ENCODE measurements at places on chromosomes 4 and X.

GRCh38 chr4:152257601-152258066, 278.3 kb downstream of the FBXW7 start:
- DNase-seq: no peak

DNA sequence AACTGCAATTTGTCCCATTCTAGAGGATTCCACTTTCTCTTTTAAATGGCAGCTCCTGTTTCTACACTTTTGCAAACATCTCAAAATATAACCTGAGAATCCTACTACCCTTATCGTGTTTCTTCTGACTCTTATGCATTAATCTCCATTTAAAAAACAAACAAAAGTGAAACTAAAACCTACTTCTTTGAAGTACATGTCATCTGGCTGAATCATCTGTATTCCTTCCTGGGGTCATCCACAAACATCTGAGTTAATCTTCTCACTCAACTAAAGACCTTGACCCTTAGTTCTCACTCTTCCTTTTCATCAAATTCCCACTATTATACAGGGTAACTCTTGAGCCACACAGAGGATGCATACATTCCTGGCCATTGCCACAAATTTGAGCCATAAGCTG, 584.8 kb downstream of the PPARGC1A start:
- no peak for DNase-seq

- DNase-seq: no peak
Observed at GRCh38 chr4:100106982-100107381, 83.3 kb downstream of the DDIT4L start.

- DNase-seq: no peak
Observed at GRCh38 chr4:80576796-80577195, 241.3 kb downstream of the CFAP299 start.

DNA sequence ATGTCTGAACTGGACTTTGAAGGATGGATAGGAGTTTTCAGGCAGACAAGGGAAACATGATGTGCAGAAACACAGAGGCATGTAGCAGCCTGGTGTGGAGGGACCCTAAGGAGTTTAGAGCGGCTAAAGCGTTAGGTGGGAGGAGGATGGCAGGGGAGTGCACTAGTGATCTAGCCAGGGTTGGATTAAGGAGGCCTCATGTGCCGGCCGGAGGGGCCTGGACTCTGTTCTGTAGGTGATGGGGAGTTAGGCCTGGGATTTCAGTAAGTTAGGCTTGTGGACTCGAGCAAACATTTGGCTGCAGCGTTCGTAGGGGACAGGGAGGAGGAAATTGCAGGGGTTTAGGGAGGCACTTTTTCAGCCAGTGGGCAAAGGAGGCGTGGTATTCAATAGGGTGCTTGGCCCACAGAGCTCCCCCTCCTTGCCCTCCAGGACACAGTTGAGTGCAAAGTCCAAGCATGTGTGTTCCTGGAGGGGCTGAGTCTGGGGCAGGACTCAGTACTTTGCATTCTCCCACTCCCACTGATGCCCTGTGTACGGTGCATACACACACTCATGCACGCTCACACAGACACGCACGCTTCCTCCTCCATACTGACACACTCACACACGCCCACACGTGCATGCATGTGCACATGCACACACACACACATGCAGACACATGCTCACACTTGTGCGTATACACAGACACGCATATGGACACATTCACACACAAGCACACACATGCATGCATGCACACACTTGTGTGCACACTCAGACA, 18.6 kb downstream of the PSAPL1 start:
- no peak for DNase-seq

DNA sequence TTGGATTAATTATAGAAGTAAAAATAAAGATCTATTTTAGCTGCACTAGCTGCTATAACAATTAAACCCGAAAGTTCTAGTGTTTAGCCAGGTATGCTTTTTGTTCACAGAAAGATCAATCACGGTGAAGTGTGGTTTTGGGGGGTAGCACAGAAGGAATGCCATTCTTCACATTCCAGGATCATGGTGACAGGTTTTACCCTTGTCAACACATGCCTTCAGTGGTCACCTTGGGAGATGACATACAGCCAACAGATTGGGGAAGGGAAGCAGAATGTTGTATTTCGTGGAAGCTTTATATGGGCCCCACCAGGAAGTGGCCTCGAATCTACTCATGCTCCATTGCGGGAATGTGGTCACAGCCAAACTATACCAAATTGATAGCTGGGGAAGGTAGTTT, 753.6 kb downstream of the RAPGEF2 start:
- no peak for DNase-seq

- no peak for DNase-seq
Observed at GRCh38 chr4:75135068-75135825, 202.3 kb downstream of the PARM1 start.

DNA sequence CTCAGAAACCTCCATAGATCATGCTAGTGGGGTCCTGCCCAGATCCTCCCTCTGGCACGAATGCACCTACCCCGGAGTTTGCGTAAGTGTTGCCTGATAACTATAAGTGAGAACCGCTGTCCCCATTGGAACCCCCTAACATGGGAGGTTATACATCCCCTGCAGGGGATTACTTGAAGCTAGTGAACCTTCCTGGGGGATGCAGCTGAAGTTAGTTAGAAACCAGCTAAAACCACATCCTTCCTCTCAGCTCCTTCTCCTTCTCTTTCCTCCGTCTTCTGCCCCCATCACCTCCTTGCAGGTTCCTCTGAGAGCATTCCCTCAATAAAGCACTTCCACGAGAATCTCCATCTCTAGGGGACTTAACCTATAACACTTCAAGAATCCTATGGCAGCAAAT, 95.0 kb downstream of the ZNF827 start:
- no peak for DNase-seq

GRCh38 chrX:150870487-150871340, 27.8 kb downstream of the CD99L2 start:
- no peak for DNase-seq

- DNase-seq: no peak
Observed at GRCh38 chr4:129387666-129388065, 291.7 kb downstream of the C4orf33 start.

- no peak for DNase-seq
Observed at GRCh38 chr4:40908297-40908696, 158.5 kb downstream of the NSUN7 start.

DNA sequence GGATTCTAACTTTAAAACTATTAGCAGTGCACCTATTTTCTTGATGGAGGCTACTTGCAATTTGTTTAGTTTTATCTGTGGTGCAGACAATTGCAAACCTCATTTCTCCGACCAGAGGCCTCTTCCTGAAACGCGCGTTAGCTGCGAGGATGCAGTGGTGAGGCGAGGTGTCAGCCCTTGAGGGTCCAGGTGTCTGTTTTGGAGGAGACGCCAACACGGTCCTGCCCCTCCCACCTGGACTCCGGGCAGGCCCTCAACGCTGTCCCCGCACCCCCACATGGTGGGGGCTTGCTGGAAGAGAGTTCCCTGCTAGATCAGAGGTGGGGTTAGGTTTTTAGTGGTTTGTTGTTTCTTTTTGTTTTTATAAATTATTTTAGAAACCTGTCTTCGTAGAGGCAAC, 34.4 kb downstream of the PCGF3 start:
- no peak for DNase-seq

GRCh38 chr4:3221184-3221494, 27.8 kb upstream of the MSANTD1 start:
- DNase-seq: no peak

- no peak for DNase-seq
Observed at GRCh38 chrX:65690057-65690855, 22.8 kb downstream of the MSN start.

DNA sequence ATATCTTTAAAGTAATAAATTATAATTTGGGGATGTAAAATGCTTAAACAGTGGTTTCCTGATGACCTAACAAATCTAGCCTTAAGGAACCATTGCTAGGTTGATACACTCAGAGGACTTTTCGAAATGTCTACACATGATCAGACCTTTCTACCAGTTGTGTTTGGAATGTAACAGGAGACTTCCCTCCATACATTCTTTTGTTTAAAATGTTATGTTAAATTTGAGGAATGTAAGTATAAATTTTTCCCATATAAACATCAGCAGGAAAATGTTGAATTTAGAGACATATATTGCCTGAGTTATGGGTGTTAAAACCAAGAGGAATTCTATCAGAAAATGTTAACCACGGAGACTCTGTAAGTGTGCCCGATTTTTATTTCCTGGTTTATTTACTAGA, 190.6 kb upstream of the SPRY1 start:
- no peak for DNase-seq

DNA sequence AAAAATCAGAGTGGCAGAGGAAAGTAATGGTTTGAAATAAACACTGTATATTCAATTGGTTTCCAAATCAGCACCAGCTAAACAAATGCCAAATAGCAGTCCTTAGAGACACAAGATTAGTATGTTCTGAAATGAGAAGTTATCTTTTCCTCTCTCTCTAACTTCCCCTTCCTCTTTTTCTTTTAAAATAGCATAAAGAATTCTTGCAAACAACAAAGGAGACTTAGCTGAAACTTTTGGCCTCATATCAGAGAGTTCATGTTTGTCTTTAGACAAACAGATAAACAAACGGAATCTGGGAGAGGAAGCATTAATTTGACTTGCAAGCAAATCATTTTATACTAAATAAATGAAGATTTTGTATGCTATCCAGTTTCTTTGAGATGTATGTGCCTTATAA, 399.0 kb downstream of the GBA3 start:
- DNase-seq: no peak

- no peak for DNase-seq
Observed at GRCh38 chrX:14758029-14758491, 114.8 kb downstream of the FANCB start.

- no peak for DNase-seq
Observed at GRCh38 chr4:67071641-67072040, 473.7 kb downstream of the CENPC start.

- no peak for DNase-seq
Observed at GRCh38 chrX:53065104-53065503, 16.5 kb downstream of the GPR173 start.

DNA sequence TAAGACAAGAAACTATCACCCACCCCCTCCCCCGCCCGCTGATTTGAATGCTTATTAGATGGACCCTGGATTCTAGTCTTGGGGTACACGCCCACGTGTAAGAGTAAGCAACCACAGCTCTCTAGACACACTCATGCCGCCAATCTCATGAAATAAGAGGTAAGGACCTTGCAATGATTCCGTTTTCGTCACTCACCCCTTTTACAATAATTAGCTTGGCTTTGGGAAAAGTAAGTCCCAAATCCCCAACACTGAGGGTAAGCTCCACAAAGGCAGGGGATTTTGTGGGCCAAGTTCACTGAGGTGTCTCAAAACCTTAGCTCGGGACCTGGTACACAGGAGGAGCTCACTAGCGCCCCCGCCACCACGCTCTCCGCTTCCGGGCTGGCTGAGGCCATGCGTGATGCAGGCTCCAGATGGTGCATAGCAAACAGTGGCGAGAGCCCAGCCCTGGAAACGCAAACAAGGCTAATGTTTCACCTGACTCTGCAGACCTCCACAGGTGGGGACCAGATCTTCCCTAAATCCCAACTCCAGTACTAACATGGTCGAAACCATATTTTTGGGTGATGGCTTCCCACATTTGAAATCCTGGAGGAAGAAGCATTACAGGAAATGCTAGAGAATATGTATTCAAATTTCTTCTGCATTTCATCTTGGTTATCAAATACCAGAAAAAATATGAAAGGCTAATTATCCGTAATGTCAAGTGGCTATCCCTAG, 4.1 kb downstream of the PLAC8 start:
- DNase-seq: peak; percentile 66

DNA sequence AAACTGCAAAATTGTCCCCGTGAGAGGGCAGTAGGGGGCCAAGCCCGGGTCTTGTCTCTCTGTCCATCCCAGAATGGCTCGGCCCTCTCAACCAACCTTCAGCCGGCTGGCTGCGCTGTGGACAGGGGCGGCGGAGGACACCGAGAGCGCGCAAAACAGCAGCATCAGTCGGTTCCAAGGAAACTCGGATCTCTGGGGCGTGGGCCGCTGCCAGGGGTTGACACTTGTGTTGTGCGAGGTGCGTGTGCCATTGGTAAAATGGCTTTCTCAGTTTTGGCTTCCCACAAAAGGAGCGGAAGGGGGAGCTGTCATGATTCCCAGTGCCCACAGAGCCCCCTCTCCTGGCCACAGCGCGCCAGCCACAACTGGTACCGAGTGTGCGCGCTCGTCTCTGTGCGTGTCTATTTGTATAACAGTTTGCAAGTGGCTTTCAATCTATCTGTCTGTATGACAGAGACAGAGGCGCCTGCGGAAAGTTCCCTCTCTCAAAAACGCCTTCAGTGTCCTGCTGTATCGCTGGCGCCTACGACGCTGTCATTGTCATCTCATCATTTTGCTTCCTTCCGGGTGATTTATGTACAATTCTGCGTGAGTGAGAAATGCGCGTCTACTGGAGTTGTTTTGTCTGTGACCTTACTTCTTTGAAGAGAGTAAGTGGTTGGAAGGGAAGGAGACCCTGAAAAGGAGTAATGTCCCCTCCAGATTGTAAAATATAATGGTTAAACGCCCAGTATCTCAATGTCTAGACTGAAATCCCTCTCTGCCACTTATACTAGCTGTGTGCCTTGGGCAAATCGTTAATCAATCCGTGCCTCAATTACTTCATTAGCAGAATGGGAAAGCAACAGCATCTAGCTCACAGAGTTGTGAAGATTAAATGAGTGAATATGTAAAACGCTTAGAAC, 1.8 kb downstream of the DKK2 start:
- DNase-seq: no peak

DNA sequence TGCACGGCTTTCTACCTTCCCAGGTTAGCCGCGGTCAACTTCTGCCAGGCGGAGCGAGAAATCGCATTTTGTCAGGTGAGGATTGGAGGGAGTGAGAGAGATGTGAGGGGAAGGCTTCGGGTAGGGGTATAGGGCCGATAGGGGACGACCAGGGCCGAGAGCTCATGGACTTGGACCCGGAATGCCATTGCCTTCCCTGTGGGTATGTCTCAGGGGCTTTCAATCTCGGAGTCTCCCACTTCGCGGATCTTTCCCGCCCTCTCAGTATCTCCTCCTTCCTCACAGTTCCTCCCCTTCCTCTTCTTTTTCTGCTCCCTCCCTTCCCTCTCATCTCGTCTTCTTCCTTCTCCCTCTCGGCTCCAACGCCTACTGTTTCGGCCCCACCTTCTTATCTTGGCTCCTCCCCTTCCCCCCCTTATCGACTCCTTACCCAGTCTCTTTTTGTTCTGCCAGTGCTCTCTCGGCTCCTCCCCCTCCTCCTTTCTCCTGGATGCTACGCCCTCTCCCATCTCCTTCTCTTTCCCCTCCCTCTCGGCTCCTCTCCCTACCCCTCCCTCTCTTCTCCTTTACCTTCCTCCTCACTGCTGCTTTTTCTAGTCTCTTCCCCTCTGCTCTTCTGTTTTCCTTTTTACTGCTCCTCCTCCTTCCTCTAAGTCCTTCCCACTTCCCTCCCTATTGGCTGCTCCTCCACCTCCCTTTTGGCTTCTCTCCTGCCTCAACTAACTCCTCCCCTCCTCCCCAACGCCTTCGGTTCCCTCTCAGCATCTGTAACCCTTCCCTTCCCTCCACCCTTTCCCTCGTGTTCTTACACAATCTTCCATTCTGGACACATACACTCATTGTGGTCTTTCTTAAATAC, 29.4 kb upstream of the RBMX start:
- no peak for DNase-seq

GRCh38 chr4:67684839-67685531, 16.0 kb downstream of the UBA6 start:
- DNase-seq: no peak

Measured in activated CD8-positive, alpha-beta memory T cell treated with anti-CD3 and anti-CD28 coated beads for 1 hour (primary cell).